ENCODE measurements at places on chromosomes 4 and X. TPM values are rescaled to one million over a fixed set of nuclear protein-coding genes. Genes with fewer than 3 reads are reported as not detected.

GRCh38 chr4:106588891-106589290, 220.3 kb upstream of the GIMD1 start:
- no peak for DNase-seq

DNA sequence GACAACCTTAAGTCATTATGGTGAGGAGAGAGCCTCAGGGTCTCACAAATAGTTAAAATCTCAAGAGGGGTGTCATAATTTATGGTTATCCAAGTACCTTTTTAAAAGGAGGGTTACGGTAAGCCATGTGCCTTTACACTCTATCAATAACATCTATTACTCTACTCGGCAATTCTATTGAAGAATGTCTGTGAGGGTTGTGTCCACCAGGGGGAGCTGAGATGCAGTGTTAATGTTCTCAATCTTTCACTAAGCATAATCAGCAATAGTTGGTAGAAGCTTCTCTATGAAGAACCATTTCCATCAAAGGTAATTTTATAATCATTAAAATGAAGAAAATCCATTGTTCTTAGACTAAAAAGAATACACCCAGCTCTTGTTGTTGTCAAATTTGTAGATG, 457.4 kb downstream of the CENPC start:
- DNase-seq, result peak; percentile 7

GRCh38 chr4:135429528-135429927, 1227.9 kb upstream of the PABPC4L start:
- DNase-seq, result no peak

DNA sequence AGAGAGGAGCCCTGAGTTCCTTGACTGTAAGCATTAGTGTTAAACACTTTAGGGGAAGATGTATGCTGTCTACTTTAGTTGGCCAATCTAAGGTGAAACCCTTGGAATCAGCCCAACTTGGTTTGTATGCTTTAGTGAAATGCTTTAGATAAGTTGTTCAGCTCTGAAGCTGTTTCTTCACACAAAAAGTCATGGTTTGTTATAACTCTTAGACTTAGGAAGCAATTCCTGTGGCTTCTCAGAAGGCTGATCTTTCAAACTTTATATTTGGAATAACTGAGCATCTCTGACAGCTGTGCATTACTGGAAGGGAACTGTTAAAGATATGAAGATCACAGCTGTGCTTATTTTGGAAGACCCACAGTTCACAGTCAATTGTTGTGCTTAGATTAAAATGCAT, 714.1 kb downstream of the FAT4 start:
- DNase-seq, result no peak

DNA sequence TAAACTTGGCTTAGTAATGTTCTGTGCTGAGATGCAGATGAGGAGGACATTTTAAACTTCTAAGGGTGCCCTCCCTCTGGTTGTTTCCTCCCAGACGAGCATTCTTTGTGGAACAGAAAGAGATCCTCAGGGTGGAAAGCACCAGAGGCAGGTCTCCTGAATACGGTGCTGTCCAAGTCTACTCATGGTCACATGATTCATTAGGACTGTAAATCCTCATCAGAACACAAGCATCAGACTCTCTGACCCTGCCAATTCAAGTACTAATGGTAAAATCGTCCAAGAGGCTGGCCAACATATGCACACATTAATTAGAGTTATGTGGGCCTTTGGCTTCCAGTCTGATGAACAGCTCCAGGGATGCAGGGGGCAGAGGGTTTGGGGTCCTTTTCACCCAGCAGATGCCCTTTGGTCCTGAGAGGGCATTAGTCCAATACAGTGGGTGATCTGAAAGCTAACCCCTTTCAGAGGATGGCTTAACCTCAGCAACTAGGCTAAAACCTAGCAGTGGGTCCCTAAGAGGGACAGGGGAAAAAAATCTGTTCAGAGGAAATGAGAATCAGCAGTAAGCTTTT, 18.2 kb downstream of the HAND2 start:
- DNase-seq, result no peak

The APLN gene
- total RNA-seq, result not detected

GRCh38 chr4:122329876-122330565, 48.8 kb upstream of the ADAD1 start:
- no peak for DNase-seq

GRCh38 chr4:51918251-51918650, 75.3 kb downstream of the DCUN1D4 start:
- DNase-seq, result no peak

The NEXMIF gene
- total RNA-seq, result not detected

- no peak for DNase-seq
Observed at GRCh38 chr4:158384414-158384813, 137.3 kb upstream of the RXFP1 start.

The KLF8 gene
- not detected for total RNA-seq

The FAM47E gene
- total RNA-seq, result 0.37 TPM

The TMPRSS11F gene
- total RNA-seq, result not detected

- peak; percentile 42 for DNase-seq
Observed at GRCh38 chr4:38673130-38673978, 9.4 kb downstream of the KLF3 start.

DNA sequence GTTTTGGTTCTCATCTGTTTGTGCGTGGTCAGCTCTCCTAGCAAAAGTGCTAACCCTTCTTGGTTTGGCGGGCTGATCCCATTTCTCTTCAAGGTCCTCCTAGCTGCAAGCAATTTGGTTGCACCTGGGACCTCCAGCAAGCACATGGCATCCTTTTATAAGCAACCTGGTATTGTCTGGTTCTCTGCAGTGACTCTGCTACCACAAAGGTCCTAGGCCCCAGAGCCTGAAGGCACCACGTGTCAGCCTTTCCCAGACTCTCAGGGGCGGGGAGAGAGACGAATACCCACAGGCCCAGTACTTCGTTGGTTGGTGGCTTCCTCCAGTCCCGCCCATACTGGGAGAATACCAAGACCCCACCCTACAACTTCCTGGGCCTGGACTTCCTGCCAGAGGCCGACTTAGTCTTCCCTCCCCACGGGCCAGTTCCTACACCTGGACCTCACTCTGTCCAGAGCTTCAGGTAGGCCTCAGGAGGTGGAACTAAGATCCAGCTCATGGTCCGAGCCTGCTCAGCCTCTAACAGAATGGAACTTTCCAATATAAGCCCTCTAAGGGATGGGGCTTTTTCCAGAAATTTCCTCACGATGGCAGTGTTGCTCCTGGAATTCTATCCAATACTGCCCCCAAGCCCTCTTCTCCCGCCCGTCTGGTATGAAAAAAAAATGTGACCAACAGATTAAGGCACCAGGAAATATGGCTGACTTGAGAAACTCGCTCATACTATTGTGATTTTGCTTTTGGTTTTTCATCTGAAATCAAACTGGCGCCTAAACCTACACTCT, 192.5 kb upstream of the STK26 start:
- peak; percentile 58 for DNase-seq

DNA sequence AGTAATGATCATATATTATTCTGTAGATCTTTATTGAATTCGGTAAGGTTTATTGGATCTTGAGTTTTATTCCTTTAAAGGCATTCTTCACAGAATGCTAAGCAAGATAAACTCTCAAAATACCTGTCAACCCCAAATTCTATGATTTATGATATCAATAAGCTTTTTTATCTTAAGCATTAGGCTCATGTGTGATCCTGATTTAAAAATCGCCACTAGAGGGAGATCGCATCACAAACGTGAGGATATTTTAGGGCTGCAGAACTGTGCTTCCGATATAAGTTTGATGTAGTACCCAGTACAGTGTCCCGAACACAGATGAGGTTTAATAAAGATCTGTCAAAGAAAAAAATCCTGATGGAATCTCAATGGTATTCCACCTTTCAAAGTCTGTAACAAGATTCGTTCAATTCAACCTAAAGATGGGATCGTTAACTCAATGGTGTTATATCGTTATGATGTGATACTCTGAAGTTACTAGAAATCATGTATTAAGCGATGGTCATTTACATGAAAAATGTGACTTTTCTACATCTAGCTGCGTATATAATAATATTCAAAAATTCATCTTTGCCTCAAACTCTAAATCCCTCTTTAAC, 169.0 kb downstream of the CORIN start:
- DNase-seq, result peak; percentile 35

GRCh38 chr4:158162631-158163030, 10.2 kb downstream of the GASK1B start:
- DNase-seq, result peak; percentile 25

- DNase-seq, result no peak
Observed at GRCh38 chrX:153948002-153948466, 3.6 kb upstream of the RENBP start.

Measured in G401 (cell line).